ENCODE measurements at places on chromosomes 6 and 20. TPM values are rescaled to one million over a fixed set of nuclear protein-coding genes. Genes with fewer than 3 reads are reported as not detected.

PNPLA1 gene
- not detected for total RNA-seq

MANEA gene
- 3.4 TPM for total RNA-seq

RIPOR2 gene
- not detected for total RNA-seq

HMGCLL1 gene
- total RNA-seq, result 0.14 TPM

BHLHE23 gene
- total RNA-seq, result not detected

TBXT gene
- total RNA-seq, result not detected

BMP5 gene
- not detected for total RNA-seq

PRSS16 gene
- total RNA-seq, result 2.5 TPM

KCNQ5 gene
- total RNA-seq, result 1.4 TPM

GPR6 gene
- total RNA-seq, result not detected
